Activated gamma-delta T cell treated with Interleukin-2 at 50 U/mL for 16 hours (primary cell): ENCODE measurements at places on chromosomes 13 and 19.

DNA sequence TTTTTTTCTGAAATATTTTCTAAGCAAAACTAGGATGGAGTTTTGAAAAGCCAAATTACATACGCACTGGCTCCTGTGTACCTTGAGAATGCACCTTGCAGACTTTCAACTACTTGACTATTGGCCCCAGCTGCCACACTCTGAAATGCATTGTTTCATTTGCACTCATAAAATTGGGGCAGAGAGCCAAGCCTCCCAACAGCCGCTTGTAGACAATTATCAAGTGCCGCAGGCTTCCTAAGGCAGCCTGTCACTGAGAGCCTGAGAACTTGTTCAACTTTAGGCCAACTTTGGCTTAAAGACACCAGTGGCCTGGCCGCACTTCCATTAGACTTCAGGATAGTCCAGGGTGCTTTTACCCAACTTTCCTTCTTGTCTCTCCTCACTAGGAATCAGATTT, 115.7 kb upstream of the STARD13 start:
- DNase-seq, result no peak

GRCh38 chr13:91046715-91047327, 300.7 kb upstream of the MIR17HG start:
- DNase-seq, result no peak

GRCh38 chr13:39385621-39386231, 217.3 kb downstream of the LHFPL6 start:
- DNase-seq, result no peak

GRCh38 chr13:53311561-53311960, 282.9 kb downstream of the OLFM4 start:
- no peak for DNase-seq

- DNase-seq, result no peak
These were observed 15.1 kb downstream of the ZNF302 start for GRCh38 chr19:34692549-34692948.

DNA sequence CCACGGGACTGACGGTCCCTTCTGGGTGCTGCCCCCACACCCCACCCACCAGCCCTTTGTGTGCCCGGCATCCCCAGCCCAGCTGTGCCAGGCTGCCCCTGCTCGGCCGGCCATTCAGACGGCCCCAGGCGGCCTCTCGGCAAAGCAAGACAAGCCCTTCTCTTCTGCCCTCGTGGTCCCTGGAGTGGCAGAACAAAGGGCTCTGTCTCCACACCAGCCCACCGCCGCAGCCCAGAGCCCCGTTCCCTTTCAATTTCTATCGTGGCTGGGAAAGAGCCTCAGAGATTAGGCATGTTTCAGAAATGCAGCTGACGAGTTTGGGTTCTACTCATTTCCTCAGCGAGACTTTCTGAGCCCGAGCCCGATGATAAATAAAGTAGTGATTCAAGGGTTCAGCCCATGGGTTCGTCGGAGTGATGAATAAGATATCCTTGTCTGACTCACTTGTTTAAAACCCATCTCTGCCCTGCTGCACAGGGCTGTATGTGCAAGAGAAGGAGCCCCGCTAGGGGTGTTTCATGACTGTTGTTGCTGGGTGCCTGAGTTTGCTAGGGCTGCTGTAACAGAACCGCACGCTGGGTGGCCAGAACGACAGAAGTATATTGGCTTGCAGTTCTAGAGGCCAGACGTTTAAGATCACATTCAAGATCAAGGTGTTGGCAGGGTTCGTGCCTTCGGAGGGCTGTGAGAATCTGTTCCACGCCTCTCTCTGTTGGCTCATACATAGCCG, 4.3 kb downstream of the MYO9B start:
- peak; percentile 58 for DNase-seq

DNA sequence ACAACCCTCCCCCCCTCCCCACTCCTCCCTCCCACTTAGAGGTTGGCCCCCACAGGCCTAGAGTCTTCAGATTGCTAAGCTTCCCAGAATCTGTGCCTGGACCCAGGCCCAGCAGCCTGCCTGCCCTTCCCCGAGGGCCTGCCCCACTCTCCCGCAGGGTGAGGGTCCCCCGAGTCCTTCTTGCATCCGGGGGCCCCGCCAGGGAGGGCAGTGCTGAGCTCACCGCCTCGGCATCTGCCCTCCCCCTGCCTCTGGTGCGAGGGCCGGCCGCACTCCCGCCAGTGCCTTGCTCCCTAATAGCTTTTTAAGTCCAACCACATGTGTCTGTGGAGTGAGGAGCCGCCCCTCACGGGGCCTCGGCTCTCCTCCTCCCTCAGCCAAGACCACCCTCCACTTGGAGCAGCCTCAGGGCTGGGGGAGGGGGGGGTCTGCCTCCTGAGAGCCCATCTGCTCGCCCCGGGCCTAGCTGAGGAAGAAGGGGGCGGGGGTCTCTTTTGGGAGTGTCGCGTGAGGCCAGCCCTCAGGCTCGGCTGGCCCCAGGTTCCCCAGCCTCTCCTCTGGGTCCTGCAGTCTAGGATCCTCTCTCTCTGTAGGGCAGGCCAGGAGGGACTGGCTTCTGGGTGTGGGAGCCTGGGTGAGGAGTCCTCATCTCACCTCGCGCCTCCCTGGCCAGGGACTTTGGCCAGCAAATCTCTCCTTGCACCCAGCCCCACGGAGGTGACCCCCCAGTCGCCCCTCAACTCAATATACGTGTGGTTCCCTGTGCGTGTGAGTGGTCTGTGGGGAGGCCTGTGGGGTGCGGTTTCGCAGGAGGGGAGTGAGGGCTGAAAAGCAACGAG, 47.2 kb downstream of the LYL1 start:
- DNase-seq, result no peak

GRCh38 chr13:65057986-65058385, 2172.2 kb downstream of the PCDH9 start:
- no peak for DNase-seq

- DNase-seq, result no peak
These were observed 172.7 kb downstream of the SLITRK1 start for GRCh38 chr13:83709426-83710132.

GRCh38 chr13:70755456-70755855, 647.2 kb upstream of the KLHL1 start:
- DNase-seq, result no peak

DNA sequence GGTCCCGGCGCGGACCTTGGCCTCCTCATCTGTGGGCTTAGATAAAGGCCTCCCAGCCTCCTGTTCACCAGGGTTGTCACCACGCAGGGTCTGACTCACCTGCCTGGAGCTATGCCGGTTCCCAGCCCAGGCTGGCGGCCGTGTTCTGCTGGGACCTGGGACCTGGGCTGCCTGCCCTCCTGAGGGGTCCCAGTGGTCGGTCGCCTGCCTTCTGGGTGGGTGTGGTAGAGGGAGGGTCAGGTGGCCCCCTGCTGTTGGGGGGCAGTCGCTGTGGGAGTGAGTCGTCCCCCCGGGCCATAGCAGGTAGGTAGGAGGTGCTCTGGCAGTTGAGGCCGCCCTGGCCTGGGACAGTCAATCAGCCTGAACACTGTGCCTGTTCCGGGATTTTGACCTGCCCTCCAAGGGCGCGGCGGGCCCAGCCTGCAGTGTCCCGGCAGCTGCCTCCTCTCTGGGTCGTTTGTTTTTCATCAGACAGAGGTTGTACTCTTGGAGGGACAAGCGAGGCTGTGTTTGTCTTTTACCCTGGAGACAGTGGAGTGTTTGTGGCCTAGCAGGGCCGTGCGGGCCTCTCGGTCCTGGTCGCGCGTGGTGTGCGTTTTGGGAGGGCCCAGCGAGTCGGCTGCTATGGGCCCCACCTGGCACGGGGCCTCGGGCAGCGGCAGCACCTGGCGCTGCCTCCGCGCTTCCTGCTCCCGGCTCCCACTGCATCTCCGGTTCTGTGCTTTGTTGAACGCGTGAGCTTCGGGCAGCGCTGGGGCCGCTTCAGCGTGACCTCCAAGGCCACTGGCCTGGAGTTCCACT, 2.6 kb downstream of the ADAT3 start:
- no peak for DNase-seq

- no peak for DNase-seq
These were observed 559.6 kb upstream of the SPRY2 start for GRCh38 chr13:80900561-80900960.

- no peak for DNase-seq
These were observed 7.5 kb downstream of the PLA2G4C start for GRCh38 chr19:48102870-48103751.

DNA sequence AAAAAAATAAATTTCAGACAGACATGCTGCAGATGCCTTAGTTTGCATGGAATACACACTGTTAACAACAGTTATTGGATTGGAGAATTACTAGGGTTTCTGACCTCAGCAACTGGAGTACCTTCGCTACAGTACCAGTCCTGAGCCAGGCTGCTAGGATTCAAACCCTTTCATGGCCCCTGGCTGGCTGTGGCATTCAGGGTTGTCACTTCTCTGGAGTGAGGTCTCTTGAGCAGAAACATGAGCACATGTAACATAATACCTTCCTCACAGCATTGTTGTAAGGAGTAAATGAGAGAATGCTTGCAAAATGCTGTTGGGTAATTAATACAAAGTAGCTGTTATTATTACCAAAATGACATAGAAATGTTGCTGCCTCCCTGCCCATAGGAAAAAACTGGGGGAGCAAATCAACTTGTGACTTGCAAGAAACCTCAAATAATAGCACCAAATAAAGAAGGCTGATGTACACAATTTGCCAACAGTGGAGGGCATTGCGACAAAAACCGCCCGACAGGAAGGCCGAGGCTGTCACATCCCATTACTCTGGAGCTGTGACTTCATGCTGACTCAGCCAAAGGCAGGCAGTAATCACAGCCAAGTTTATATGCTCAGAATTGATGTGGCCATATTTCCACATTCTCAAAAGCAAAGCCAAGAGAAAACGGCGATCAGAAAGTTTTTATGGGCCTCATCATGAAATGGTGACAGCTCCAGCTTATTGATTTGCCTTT, 100.4 kb downstream of the RFC3 start:
- no peak for DNase-seq

- no peak for DNase-seq
These were observed 560.0 kb upstream of the KLHL1 start for GRCh38 chr13:70668293-70668692.

DNA sequence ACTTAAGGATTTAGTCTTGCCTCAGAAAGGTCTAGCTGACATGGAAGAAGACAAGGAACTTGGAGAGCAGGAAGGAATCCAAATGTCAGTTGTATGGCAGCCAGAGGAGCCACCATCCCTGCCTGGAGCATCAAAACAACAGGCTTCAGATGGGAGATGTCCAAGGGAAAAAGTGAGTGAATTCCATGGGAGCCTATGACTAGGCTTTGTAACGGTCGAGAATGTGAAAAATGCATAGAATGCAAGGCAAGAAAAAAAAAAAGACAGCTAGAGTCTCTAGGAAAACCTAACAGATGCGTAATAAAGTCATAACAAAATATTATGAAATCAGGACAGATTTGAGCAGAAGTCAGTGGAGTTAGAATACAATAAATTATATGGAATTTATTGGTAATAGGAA, 183.7 kb upstream of the LSM14A start:
- no peak for DNase-seq

- no peak for DNase-seq
These were observed 21.0 kb upstream of the SPRY2 start for GRCh38 chr13:80361883-80362327.

- no peak for DNase-seq
These were observed 50.0 kb downstream of the LATS2 start for GRCh38 chr13:21011378-21011777.

DNA sequence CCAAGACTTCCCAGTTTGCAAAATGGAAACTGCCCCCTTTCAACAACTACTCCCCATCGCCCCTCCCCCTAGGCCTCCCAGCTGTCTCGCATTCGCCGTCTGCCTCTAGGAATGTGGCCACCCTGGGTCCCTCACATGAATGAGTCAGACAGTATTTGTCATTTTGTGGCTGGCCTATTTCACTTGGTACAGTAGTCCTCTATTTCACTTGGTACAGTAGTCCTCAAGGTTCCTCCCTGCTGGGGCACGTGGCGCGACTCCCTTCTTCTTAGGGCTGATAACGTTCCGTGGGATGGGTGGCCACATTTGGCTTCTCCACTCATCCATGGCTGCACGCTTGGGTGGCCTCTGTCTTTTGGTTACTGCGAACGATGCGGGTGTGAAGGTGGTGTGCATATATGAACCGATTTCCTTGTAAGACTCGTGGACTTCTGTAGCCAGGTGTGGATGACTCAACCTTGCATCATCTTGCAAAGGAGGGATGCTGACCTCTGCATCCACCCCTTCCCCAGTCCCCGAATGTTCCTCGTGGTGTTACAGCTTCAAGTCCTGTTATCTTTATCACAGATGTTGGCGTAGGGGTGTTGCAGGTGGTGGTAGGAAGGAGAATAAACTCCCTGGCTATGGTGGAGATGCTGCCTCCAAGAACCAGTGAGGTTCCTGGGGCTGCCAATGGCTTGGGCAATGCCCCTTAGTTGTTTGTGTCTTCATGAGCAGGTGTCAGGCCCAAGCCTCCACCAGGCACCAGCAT, 112.1 kb upstream of the SOX1 start:
- no peak for DNase-seq

DNA sequence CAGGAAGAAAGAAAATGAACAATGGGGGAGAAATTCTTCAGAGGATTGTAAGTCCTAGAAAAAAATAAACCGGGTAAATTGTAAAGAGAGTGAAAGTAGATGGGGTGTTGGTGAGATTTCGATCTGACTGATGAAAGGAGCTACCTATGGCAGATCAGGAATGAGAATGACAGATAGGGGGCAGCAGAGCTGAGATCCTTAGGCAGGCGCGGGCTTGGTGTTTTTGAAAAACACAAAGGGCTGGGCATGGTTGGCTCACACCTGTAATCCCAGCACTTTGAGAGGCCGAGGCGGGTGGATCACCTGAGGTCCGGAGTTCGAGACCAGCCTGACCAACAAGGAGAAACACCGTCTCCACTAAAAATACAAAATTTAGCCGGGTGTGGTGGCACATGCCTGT, 1468.6 kb upstream of the SLC10A2 start:
- no peak for DNase-seq

GRCh38 chr13:30864433-30865122, 41.5 kb upstream of the MEDAG start:
- no peak for DNase-seq

- DNase-seq, result no peak
These were observed 303.4 kb downstream of the SPRY2 start for GRCh38 chr13:80037505-80037888.

DNA sequence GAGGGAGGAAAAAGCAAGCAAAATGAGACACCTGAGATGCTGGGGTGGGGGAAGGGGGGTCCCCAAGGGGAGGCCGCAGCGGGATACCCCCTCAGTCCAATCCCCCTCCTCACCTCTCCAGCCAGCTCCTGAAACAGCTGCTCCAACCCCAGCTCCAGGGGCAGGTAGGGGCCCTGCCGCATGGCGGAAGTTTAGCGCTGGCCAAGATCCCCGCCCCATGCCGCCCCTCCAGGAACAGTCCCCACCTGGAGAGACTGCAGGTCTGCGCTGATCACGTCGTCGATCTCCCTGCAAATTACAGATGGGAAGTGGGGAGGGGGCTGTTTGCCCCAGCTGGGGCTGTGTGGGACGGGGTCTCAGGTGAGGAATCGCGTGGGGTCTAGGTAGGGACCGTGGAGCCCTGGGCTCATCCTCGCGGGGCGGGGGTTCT, 9.0 kb downstream of the CAPN12 start:
- DNase-seq, result no peak

GRCh38 chr19:11268783-11269267, 6.5 kb upstream of the DOCK6 start:
- no peak for DNase-seq

DNA sequence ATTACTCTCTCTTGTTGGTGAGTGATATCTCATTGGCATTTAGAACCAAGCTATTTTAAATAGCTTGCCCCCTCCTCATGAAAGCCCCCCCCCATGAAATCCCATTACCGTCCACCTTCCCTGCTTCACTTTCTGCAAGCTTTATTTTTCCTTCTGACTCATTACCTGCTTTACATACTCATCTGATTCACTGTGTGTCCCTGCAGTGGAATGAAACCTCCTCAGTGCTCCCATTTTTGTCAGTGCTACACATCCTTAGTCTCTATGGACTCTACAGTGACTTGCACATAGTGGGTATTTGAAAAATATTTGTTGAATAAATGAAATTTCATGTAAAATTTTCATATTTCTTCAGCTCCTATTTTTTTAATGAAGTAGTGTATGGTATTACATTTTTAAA, 62.3 kb downstream of the DOCK9 start:
- no peak for DNase-seq
